ENCODE measurements at places on chromosomes 2 and 18.

GRCh38 chr2:53793821-53794220 is 7.0 kb downstream of the ERLEC1 start:
- no peak for DNase-seq

DNA sequence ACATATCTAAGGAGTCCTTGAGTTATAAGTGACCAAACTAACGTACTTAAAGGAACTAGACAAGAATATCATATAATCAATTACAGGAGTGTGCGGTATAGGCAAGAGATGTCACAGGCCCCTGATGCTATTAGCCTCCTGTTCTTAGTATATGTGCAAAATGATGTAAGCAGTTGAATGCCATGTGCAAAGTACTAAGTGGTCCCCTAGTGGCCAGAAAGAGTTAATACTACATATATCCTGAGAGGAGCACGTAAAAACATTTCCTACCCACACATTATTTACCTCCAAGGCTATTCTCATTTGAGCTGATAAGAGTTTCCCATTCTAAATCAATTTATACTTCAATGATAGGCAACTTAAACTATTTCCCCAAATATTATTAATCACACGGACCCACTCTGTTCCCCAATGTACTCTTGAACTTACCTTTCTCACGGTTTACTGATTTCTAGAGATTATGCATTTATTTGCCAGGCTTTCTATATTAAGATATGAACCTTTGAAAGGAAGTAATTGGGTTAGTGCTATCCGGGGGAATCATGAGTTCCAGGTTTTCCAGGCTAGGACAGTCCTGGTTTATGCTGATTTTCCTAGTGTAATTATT is 158.0 kb upstream of the KLHL14 start:
- peak; percentile 46 for DNase-seq

DNA sequence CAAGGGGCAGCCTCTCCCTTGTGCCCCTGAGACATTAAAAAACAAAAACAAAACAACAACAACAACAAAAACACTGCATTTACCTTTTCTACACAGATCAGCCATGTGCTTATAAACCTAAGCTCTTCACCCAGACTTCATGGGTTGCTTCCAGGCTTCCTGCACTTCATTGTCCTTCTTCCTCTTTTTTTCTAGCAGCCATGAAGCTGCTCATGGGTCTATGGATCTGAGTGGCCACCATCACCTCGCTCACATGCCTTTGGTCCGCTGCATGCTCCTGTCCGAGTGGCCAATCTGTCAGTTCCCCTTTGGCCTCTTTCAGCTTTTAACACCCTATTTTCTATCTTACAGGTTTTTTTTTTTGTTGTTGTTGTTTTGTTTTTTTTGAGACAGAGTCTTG is 9.0 kb upstream of the TET3 start:
- DNase-seq: no peak

GRCh38 chr18:64993695-64994094 is 757.1 kb upstream of the CDH7 start:
- DNase-seq: no peak

GRCh38 chr2:121707920-121708361 is 28.7 kb downstream of the NIFK start:
- no peak for DNase-seq

- peak; percentile 76 for DNase-seq
Observed at GRCh38 chr2:64291181-64291580, 147.0 kb upstream of the PELI1 start.

- DNase-seq: peak; percentile 88
Observed at GRCh38 chr2:73979686-73980085, 5.0 kb upstream of the TET3 start.

GRCh38 chr18:79381811-79382311 is 13.9 kb upstream of the NFATC1 start:
- no peak for DNase-seq

DNA sequence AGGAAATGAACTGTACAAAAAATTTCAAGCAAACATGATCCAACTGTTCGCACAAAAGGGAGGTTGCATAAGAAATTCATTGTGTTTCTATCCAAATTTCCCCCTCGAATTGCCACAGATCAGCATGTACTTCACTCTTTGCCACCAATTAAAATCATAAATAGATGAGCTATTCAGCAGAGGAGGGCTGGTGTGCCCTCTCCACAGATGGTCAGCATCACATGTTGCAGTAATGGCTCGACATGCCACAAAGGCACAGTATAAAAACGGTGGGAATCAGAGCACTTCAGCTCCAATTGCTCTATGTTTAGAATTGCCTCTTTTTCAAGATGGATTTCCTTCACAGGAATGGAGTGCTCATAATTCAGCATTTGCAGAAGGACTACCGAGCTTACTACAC is at the start of gene G6PC2:
Gene G6PC2 (plus strand): TSS at position 289 of the 400 bp plus-strand sequence. CDS start 41 bp downstream, at position 330.
- no peak for DNase-seq

- DNase-seq: peak; percentile 48
Observed at GRCh38 chr18:9094307-9095226, 7.9 kb upstream of the NDUFV2 start.

GRCh38 chr2:12259493-12259892 is 457.2 kb upstream of the TRIB2 start:
- no peak for DNase-seq

DNA sequence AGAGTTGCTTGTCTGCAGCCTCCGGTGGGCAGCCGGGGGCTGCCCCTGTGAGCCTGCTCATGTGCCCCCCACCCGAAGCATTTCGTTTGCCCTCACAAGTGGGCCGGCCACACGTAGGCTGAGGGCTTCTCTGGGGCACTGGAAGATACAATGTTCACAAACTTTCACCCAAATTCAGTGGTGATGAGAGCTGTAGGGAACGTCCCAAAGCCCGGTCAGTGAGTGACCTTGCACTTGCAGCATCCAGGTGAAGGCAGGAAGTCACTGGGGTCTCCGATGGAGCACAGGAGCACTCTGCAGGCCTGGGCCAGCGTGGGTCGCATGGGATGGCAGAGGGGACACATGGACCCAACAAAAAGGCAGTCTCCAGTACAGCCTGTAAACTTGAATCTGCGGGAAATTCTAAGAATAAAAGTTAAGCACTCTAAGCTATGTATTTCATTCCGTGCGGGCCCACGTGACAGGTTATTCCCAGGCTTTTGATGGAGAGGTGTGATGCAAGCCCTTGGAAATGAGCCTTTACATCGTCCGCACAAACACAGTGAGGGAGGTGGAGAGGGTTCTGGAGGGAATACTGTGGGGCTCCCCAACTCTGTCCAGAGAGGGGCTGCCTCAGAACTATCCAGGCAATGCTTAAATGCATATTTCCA is 42.5 kb downstream of the CNGA3 start:
- DNase-seq: no peak

- DNase-seq: no peak
Observed at GRCh38 chr2:36359067-36359466, 3.5 kb downstream of the CRIM1 start.

DNA sequence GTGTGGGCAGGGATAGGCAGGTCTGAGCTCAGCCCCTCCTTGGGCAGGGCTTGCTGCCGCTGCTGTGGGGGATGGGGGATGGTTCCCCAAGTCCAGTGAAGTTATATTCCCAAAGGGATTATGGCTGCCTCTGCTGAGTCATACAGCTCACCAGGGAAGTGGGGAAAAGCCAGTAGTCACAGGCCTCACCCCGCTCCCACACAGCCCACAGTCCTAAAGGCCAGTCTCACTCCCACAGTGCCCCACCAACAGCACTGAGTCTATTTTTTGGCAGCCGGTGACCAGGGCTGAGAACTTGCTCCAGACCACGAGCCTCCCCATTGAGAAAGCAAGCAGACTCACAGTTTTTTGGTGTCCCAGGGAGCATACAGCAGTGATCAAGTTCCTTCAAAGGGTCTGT is 173.3 kb downstream of the OSR1 start:
- peak; percentile 24 for DNase-seq

DNA sequence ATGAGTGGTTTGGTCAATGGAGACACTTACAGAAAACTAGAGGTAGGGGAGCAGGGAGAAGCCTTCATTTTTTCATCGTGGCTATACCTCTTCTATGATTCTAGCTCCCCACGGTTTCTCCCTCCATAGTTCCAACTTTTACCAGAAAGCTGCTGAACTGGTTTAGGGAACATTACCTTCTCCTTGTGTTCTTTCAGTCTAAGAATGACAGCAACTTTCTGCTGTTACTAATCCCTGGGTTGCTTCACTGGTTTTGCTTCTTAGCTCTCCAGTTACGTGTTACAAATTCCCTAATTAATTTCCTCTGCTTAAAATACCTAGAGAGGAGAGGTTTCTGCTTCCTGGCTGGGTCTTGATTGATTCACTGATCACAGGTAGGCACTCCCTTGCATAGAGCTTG is 499.9 kb downstream of the SLC4A3 start:
- DNase-seq: no peak

- no peak for DNase-seq
Observed at GRCh38 chr2:134143568-134143967, 110.3 kb upstream of the MGAT5 start.

- DNase-seq: no peak
Observed at GRCh38 chr2:1495676-1496358, 82.6 kb downstream of the TPO start.

GRCh38 chr2:48860380-48860779 is 104.9 kb upstream of the LHCGR start:
- DNase-seq: no peak

- DNase-seq: peak; percentile 82
Observed at GRCh38 chr2:202035089-202035940, 1.7 kb downstream of the FZD7 start.

DNA sequence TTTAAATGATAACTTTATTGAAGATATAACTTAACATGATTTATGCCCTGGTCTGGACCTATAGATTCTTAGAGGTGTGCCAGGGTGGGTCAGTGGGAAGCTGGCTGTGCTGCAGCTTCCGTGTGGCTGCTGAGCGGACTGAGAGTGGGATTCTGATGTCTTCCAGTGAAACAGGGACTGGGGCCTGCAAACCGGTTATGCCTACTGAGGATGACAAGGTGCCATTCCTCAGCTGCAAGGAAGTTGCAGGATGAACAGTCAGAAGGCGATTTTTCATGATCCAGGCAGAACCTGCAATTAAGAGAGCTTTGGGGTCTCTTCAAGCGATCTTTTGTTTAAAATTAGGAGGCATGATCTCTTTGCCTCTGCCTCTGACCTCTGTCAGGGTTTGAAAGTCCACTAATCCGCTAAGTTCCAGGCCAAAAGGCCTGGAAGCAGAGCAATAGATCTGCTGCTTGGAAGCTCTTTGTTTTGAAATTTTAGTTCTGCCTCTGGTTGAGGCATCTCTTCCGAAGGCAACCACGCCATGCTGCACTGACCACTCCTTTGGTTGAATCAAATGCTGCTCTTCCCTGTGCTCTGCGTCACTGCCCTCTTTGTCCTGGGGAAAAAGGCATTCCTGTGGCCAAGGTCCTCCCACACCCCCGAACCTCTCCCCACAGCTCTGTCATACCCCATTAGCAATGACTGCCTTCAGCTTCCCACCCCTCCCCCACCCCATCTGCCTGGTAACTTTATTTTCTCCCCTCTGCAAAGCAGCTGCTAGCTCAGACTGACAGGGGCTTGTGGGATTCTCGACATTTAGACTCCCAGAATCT is 2.0 kb downstream of the TMEM169 start:
- peak; percentile 66 for DNase-seq

- no peak for DNase-seq
Observed at GRCh38 chr18:70577023-70577420, 288.2 kb downstream of the SOCS6 start.

DNA sequence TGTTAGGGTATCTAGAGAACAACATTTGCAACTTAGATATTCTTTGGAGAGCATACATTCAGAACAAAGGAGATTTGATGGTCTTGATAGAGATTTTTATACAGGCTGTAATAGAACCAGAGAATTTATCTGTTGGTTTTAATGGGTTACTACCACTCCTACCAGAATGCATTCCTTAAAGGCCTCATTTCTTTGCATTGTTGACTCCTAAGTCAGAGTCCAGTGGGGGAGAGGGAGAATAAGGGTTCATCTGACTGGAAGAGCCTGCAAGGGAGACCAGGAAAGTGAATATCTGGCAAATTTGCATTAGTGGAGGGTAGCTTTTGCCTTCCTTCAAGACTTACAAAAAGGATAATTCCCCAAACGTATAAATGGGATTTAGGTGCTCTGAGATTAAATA is 29.7 kb downstream of the AGPS start:
- peak; percentile 44 for DNase-seq

DNA sequence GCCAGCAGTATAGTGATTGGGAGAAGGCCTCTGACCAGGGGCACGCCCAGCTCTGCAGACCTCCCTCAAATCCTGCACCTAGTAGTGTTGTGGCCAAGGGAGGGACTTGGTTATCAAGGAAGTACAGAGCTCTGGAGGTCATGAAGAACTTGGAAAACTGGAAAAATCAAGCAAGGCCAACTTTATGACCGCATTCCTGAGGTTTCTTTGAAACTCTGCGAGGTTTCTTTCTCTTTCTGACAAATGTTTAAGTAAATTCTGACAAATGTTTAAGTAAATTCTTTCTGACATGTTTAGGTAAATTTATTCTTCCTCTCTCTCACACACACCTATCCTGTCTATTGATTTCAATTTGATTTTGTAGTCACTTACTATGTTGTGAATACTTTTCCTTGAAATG is 31.0 kb downstream of the CLIP4 start:
- DNase-seq: no peak

DNA sequence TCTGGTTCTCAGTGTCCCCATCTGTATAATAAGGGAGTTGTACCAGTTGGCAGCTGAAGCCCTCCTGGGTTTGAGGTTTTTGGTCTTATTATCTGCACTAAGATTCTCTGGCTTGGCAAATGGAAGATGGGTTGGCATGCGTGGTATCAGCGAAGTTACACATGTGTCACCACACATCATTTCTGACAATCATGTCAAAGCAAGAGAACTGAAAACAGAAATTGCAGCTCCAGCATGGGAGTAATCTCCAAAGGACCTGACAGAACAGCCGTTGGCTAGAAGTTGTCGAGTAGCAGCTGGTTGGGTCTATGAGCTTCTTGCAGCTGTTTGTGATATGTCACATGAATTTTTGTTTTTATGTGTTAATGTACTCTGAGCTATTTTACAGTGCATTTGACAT is 317.4 kb downstream of the SLC4A3 start:
- DNase-seq: no peak

DNA sequence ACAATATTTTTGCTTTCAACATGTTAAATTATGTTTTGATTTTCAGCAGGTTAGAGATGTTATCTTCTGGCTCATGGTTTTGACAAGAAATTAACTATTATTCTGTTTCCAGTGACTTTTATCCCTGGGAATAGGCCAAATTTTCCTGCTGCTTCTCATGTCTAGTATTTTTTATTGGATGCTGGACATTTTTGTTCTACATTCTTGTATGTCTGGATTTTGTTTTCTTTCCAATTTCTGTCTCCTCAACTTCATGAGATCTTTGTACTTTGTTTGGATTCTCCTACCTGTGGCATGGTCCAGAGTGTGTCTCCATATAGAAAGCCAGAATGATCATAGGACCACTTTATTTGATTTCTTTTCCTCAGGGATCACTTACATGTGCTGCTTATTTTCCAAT is 33.1 kb upstream of the MYO1B start:
- no peak for DNase-seq

GRCh38 chr2:207469943-207470729 is 59.6 kb upstream of the CREB1 start:
- DNase-seq: no peak

DNA sequence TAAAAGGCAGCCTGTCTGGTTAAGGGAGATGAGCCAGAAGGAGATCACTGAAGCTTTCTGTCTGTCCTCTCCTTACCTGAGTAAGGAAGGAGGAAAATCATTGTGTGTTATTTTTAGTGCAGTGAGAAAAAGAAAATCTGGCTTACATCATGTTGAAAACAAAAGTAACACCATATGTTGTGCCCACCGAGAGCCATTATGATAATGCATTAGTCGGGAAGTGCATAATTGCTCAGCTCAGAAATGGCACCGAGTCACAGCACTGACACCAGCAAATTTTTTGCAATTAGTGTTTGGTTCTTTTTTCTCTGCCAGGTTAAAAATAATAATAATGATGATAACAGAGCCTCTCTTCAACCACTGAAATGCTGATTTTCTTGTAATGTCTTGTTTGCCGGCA is 46.6 kb downstream of the HNMT start:
- DNase-seq: no peak
